ENCODE measurements at places on chromosomes 2 and 18. TPM values are rescaled to one million over a fixed set of nuclear protein-coding genes. Genes with fewer than 3 reads are reported as not detected.

Gene MERTK
- 28.9 TPM for polyA plus RNA-seq

Gene CDCA7
- polyA plus RNA-seq = 10.8 TPM

Gene LRRTM4
- polyA plus RNA-seq = 0.13 TPM

Gene DOK6
- 11.1 TPM for polyA plus RNA-seq

Gene NFU1
- 69.4 TPM for polyA plus RNA-seq

Gene IL1R1
- polyA plus RNA-seq = 49.6 TPM

Gene FZD7
- polyA plus RNA-seq = 7.1 TPM

Gene NOSTRIN
- 28.9 TPM for polyA plus RNA-seq

Gene SCN7A
- polyA plus RNA-seq = 3.3 TPM

Gene UBXN2A
- 9.4 TPM for polyA plus RNA-seq

Gene MYOM1
- 16.9 TPM for polyA plus RNA-seq

Gene PLB1
- polyA plus RNA-seq = 10.9 TPM

Gene DUSP19
- 4.5 TPM for polyA plus RNA-seq

Gene GPR35
- polyA plus RNA-seq = 3.1 TPM

Gene ONECUT2
- polyA plus RNA-seq = 0.69 TPM

Gene KLHL14
- 2.7 TPM for polyA plus RNA-seq

Gene TRABD2A
- polyA plus RNA-seq = 82.5 TPM

Gene ZBTB7C
- 14.1 TPM for polyA plus RNA-seq

Gene MGAT4A
- polyA plus RNA-seq = 12.1 TPM

Gene FN1
- 245 TPM for polyA plus RNA-seq

Gene MAIP1
- 13.6 TPM for polyA plus RNA-seq

Gene LYPD1
- 11.2 TPM for polyA plus RNA-seq

Gene LCT
- polyA plus RNA-seq = 0.22 TPM

Gene NPHP1
- polyA plus RNA-seq = 56.5 TPM

Gene SH3YL1
- polyA plus RNA-seq = 55.0 TPM

Gene DSG1
- polyA plus RNA-seq = 5.4 TPM

Gene DHRS9
- 16.5 TPM for polyA plus RNA-seq

Gene ZSCAN30
- polyA plus RNA-seq = 15.9 TPM

Gene ZSWIM2
- 11.2 TPM for polyA plus RNA-seq

Gene ITGAV
- polyA plus RNA-seq = 23.5 TPM

Gene ARHGAP25
- polyA plus RNA-seq = 8.2 TPM

Gene CCDC85A
- polyA plus RNA-seq = 0.61 TPM

Gene TSN
- polyA plus RNA-seq = 111 TPM

Gene TMEM37
- 9.0 TPM for polyA plus RNA-seq

Gene DLX1
- 0.21 TPM for polyA plus RNA-seq
